ENCODE measurements at places on chromosomes 2 and 18.

DNA sequence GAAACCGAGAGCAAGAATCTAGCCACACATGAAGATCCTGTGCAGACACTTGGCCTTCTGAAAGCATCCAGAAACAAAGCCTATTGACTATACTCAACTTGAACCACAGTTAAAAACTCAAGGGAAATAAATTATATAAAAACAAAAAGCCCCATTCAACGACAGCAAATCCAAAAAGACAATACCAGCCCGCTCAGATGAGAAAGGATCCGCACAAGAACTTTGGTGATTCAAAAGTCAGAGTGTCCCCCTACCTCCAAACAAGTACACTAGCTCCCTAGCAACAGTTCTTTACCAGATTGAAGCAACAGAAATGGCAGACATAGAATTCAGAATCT lies 163.2 kb downstream of the WDPCP start:
- DNase-seq, result no peak

GRCh38 chr2:124478761-124479160 lies 453.7 kb downstream of the CNTNAP5 start:
- DNase-seq, result no peak

DNA sequence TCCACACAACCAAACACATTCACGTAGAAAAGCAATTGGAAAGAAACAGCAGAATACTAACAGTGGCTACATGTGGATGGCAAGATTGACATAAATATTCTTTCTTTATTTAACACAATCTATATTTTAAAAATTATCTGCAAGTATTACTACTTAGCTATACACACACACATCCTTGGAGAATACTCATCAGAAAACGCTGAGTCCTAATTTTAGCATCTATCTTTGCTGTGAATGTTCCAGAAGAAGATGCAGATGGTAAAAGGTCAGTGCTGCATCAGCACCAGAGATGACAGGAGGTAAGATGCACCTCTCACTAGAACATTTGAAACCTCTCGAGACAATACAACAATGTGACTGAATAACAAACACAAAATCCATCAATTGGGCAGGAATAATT lies 148.5 kb downstream of the L3MBTL4 start:
- no peak for DNase-seq

- peak; percentile 7 for DNase-seq
These were observed 85.3 kb upstream of the RAB27B start for GRCh38 chr18:54742659-54743604.

GRCh38 chr2:9799011-9799596 lies 44.2 kb upstream of the TAF1B start:
- DNase-seq, result no peak

DNA sequence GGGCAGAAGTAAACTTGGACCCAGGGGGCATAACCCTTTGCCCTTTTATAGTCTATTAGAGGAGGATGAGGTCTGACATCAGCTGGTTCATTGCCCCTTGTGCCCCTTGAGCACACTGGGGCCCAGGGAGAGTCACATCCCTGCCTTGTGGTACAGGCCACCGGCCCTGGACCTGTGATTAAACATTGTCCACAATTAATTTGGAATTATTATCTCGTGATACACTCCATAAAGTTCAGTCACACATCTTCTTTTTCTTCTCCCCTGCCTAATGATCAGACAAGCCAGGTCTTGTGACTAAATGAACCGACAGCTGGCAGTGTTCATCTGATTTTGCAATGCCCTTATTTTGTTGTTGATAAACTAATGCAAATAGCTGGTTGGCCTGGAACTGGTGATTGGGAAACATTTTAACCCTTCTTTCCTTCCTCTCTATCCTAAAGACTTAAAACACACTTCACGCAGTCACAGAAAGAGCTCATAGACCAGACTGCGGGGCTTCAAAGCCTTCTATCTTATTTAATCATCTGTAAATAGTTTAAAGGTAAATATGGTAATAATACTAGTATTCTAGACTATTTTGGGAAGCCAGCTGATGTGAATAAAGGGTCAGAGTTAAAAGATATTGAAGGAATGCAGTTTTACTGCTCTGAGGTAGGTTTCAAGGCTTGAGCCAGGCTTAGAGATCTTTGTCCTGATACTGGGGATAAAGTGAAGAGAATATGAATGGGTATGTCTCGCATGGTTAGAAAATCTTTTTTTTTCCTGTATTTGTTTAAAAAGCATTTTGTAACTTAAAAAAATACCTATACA lies 13.4 kb downstream of the IL1R1 start:
- DNase-seq, result no peak

GRCh38 chr2:76008001-76008702 lies 297.4 kb upstream of the GCFC2 start:
- DNase-seq, result no peak

DNA sequence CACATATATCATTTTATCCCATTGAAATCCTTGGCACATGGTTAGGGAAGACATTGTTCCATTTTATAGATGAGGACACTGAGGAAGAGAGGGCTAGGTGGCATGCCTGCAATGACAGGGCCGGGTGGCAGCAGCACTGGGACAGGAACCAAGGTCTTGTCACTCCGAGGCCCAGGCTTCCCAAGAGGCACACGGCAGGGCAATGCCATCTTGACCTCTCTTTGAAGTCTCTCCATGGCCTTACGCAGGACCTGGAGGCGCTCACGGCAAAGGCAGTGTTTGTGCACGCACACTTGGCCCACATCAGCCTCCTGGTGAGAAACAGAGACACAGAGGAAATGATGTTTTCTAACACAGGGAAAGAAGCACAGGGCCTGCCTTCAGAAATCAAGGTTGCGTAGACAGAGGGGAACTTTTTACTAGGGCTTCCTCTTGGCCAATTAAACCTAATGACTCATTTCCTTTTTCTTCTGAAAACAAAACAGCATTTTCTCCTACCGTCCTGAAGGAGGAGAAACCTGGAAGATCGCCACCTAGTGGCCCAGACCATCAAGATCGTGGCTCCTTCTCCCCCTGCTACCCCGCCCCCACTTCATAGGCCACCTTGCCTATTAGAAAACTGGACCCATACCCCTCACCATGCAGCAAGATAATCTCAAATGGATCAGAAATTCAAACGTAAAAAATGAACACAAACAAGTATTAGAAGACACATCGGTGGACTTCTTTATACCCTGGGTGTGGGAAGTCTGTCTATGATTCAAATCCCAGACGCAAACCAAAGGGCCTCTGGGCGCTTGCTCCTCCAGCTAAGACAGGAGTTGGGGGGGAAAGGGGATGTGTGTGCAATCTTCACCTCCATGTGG lies 74.6 kb upstream of the SP3 start:
- peak; percentile 68 for DNase-seq

DNA sequence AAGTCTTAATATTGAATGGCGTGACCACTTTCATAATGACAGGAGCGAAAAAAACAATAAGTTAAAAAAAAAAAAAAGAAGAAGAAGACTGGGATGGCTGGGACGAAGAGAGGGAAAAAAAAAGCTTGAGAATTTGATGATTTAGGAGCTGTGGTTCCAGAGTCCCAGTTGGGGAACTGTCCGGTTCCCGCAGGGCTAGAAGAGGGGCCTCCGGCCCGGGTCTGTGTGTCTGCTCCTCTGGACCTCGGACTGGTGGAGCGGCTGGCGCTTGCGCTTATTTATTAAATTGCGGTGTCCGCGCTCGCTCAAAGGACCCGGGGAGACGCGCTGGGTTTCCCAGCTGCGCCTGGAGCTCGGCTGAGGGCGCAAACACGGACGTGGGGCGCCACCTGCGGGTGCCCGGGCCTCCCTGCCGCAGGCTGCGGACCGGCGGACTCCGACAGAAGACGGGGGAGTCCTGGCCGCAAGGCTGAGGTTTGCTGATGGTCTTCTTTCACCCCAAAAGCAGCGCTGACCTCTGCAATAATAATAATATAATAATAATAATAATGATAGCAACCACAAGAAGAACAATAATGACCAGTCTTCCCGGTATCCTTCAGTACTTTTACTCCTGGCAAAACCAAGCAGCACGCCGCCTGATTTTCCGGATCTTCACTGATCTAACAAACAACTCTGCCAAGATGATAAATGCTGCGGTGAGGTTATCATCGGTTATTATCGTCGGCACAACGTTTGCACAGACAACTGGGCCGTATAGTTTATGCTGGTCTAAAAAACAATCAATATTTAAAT lies at the start of gene CBLN2:
CBLN2 (minus strand) TSS at position 251 of the 795 bp plus-strand sequence. CDS start 2,182 bp downstream, outside the sequence.
- peak; percentile 63 for DNase-seq

DNA sequence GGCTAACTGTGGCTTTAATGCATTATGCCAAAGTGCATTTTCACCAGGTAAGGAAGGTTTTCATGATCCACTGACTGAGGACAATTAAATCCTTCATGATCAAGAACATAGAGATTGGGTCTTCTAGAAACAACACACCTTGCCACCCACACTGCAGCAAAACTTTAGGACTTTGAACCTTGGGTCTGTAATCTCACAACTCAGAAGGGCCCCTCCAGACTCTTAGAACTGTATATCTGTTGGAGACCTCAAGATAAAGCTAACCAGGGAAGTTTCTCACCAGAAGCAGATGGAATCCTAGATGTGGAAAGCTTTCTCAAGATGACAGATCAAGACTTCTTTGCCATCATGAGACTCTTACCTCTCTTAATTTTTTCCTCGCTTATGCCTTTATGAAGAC lies 42.5 kb upstream of the MAT2A start:
- no peak for DNase-seq

DNA sequence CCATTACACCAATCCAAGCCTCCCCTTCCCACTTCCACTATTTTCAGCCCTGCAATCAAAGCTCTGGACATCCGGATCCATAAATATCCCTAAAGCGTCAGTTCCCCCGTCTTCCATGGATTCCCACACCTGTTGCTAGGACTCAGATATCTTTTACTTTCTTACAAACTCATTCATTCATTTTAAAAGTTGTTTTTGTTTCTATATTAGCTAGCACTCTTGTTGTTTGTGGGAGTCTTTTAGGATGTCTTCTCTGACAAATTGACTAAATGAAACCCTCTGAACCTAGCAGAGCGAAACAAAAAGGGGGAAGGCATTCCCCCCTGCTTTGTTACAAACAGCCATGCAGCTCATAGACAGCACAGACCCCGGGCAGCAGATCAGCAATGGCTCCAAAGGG lies 9.0 kb upstream of the NBAS start:
- DNase-seq, result no peak

DNA sequence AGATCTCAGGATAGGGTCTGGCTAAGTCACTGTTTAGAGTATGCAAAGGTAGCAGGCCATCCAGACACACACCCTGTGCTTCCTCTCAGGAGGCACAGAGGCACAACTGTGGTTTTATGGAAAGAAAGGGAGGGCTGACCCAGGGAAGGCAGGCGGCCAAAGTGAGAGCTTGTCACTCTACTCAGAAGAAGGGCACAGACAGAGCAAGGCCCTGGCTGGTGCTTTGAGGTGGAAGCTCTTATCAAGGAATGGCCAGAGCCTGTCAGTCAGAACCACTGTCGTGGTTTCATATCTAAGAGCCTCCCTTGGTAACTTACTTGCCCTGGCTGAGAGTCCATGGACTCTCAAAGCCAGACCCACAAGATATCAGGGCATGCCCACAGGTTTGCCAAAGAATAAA lies 40.7 kb downstream of the SLC9A2 start:
- no peak for DNase-seq

DNA sequence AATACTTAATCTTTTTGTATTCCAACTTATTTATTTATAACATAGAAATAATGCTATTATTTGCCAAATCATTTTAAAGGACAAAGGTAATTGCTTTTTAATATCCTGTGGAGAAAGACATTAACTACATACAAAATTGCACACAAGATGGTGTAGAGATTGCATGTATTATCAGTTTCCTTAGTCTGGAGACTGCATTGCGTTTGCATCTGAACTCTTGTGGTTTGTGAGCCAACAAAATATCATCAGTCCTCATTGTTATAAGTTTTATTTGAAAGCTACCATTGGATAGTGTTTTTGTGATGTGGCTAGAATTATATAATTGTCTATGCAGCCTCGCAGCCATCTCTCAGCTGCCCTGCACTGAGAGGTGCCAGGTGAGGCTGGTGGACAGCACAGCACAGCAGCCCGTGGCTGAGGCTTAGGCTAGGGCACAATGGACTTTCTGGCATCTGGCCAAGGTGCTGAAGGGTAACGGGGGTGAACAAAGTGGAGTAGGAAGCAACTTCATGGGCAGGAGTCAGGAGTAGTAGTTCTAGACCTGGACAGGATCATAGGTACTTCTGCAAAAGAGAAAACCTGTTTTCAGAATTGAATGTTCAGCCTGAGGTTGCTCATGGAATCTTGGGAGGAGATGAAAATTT lies 15.1 kb downstream of the RASGRP3 start:
- no peak for DNase-seq

DNA sequence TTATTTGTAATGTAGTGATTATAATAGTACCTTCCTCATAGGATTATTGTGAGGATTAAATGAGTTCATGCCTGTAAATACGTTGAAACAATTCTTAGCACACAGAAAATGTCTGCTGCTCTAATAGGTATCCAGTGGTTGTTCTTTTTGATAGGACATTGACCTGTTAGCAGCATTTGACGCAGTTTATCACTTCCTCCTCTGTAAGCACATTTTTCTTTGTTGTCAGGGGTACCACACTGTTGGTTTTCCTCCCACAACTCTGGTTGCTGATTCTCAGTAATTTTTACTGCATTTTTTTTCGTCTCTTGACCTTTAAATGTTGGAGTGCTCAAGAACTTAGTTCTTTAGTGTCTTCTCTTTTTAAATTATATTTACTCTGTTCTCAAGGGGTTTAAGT lies 15.4 kb downstream of the PPM1B start:
- no peak for DNase-seq

- no peak for DNase-seq
These were observed 358.7 kb upstream of the TNP1 start for GRCh38 chr2:217218269-217219163.

DNA sequence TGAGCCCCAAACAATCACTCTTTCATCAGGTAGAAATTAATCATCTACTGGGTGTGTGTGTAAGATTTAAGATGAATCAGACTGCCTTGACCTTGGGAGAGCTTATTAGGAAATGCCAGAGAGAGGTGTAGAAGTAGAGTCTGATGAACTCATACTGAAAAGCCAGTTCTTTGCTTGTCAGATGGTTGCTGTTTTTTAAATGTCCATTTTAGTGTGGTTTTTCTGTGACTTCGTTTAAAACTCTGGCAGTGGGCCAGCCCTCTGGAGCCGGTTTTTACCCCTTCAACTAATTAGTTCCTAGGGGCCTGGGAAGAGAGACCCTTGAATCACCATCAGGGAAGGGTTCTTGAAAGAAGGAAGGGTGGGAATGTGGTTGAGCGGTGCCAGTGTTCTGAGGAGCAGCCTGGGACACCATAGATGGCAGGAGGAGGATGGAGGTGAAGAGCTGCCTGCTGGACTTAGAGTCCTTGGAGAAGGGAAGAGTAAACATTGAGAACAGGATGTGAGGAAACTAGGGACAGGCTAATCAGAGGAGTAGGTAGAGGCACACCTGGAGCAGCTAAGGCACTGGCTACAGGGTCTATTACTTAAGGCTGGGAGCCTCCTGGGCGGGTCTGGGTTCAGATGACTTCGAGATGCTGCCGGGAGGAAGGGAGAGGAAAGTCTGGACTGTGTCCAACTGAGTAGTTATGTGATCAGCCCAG lies 66.1 kb downstream of the LRRFIP1 start:
- DNase-seq, result no peak

DNA sequence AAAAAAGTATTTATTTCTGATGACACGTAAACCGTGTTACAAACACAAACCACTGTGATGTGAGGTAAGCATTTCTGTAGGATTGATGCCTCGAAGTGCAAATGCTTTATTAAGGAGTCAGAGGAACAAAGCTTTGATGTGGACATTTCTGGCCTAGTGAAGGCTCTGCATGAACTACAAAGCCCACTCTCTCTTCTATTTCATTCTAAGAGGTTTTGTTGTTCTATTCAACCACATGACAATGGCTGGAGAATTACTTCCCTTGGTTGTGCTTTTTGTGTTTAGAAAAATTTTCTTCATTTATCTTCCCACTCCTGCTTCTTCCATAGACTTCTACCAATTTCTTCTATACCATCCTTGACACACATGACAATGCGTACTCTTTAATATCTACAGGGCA lies 125.7 kb upstream of the CCDC195 start:
- DNase-seq, result peak; percentile 31

All from hippocampal formation (tissue), 2 donors.